ENCODE measurements at places on chromosomes 3 and 15.

DNA sequence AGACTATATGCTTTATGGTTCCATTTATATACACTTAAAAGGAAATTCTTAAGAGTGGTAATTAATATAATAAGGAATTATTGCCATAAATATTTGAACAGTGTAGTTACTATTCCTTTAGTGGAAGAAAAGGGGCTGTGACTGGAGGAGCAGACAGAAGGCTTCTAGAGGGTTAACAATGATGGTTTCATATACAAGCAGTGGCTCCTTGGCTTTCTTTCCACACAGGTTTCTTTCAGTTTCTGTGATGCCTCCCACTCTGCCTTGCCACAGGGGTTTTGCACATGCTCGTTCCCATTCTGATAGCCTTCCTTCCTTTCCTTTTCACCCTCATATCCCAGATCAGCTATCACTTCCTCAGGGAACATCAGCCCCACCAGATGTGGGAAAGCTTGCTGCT lies 108.8 kb upstream of the LYSMD4 start:
- no peak for DNase-seq

- DNase-seq = no peak
These were observed 7.5 kb upstream of the DNAAF4 start for GRCh38 chr15:55515491-55515890.

GRCh38 chr3:195893916-195894465 lies 14.4 kb downstream of the TNK2 start:
- no peak for DNase-seq

DNA sequence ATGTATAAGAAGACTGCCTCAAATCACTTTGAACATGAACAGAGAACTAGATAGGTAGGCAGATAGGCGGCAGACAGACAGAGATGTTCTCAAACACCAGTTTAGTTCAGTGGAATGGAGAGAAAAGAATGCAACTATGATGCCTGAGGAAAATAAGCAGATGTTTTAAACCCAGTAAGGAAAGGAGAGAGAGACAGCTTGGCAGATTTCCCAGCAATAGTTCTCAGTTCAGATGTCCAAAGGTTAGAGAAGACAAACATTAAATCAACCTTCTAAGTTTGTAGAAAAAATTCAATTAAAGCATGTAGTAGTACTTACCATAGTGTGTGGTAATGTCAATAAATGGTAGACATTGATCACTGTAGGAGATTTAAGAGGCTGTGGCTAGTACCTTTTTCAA lies 209.6 kb upstream of the PFN2 start:
- no peak for DNase-seq

DNA sequence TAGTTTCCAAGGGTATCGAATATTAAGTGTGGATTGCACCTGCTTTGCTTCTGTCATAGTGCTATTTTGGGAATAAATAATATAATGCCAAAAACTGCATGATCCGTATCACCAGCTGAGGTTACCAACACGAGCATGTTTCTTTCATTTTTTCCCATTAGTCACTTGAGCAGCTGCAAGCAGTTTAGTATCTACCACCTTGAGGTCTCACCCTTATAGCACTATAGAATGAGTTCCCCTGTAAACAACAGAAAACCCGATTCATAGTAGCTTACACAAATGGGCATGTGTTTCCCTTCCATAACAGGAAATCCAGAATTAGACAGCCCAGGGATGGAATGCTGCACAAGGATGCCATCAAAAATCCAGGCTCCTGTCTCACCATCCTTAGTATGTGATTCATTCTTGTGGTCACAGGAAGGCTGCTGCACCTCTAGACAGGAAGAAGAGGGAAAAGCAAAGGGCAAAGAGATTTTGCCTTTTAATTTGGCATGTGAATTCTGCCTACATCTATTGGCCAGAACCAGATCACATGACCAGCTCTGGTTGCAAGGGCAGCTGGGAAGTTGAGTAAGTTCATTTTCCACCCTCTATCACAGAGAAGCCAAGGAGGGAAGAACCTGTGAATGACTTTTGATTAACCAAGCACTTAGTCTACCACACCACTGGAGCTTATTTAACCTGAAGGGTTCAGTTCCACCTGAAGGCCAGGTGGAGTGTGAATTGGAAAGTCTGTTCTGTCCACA lies 91.3 kb upstream of the SLC25A36 start:
- DNase-seq = peak; percentile 98

DNA sequence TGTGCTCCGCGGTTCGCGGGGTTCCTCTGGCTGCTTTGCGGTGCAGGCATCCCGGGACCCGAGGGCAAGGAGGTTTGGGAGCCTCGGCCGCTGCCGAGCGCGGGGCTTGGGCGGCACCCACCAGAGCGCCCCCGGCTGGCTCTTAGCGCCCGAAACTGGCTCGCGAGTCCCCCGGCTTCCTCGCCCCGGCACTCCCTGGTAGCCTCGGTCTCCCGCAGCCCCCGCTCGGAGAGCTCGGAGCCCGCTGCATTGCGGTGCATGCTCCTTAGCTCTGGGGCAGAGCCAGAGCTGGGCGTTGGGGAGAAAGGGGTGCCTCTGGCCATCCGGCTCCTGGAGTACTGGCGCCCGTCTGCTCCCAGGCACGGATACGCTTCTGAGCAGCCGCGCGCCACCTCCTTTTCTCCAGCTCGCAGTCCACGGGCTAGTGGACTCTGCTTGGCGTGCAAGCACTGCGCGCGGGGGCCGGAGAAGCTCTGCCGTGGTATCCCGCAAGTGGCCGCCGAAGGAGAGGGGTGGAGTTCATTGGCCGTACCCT lies 753 bp downstream of the EPHB1 start:
- peak; percentile 47 for DNase-seq

DNA sequence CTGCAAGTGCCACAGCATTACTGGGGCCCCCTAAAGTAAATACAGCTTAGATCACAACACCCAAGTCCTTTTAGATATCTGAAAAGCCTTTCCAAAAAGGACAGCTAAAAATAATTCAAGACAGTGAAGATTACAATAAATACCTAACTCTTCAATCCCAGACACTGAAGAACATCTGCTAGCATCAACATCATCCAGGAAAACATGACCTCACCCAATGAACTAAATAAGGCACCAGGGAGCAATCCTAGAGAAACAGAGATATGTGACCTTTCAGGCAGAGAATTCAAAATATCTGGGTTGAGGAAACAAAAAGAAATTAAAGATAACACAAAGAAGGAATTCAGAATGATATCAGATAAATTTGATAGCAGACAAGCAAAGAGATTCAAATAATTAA lies 71.7 kb upstream of the TTC14 start:
- DNase-seq = no peak

DNA sequence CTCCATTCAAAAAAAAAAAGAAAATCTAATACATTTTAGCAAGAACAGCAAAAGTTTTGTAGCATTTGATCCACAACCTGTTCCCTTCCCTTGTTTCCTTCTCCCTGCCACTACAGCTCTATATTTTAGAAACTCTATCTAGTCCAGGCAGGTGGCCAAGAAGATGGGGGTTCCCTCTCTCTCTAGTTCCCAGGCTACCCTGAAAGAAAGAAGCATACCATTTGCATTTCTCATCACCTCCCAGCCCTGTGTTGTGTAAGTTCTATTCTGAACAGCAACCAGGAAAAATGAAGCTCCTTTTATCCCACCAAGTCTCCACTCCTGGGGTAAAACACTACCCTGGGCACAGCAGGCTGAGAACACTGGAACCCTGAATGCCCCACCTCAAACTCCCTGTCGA lies 100.0 kb downstream of the PCCB start:
- peak; percentile 84 for DNase-seq

GRCh38 chr3:119759962-119760361 lies 21.9 kb upstream of the NR1I2 start:
- DNase-seq = no peak

Data from HT1080 (cell line).